Stimulated activated CD4-positive, alpha-beta T cell treated with anti-CD3 and anti-CD28 coated beads, Interleukin-15, amount 100 ng/mL, for 1 hour (primary cell): ENCODE measurements at places on chromosomes 6 and 20.

GRCh38 chr6:4358414-4359107 lies 223.2 kb upstream of the ECI2 start:
- DNase-seq = no peak

GRCh38 chr20:19205981-19206396 lies 6.5 kb upstream of the SLC24A3 start:
- peak; percentile 42 for DNase-seq

- DNase-seq = no peak
Observed at GRCh38 chr6:16183187-16183664, 54.3 kb downstream of the MYLIP start.

- DNase-seq = no peak
Observed at GRCh38 chr6:113888493-113888892, 31.3 kb downstream of the MARCKS start.

- no peak for DNase-seq
Observed at GRCh38 chr20:25148982-25149846, 46.3 kb upstream of the ENTPD6 start.

DNA sequence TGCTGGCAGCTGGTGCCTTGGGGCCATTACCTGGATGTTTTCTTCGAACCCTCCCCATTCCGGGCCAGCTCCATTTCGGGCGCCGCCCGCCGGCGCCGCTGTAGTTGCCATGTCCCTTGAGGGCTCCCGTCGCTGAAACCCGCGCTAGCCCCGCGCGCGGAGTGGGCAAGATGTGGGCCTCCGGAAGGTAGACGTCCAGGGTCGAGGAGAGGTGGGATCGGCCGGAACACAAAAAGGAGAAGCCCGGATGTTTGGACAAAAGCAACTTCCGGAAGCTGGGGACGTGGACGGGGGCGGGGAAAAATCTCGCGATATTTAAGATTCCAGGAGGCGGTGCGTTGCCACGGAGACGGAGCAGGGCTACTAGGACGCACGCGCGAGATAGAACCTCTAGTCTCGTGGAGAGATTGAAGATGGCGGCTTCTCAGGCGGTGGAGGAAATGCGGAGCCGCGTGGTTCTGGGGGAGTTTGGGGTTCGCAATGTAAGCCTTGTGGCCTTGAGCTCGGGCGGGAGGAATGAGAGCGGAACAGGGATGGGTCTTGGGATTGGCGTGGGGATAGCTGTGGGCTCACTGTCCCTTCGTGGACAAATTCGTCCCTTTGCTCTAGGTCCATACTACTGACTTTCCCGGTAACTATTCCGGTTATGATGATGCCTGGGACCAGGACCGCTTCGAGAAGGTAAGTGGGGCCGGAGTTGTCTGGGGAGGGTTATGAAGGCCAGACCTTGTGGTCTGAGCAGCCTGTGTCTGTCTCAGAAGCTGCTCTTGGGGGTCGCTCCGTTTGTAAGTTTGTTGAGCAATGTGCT lies at the start of the genes POLR1C and YIPF3:
Gene POLR1C (plus strand): TSS at position 393 of the 808 bp plus-strand sequence. CDS start 21 bp downstream, at position 414.
Gene YIPF3 (minus strand): TSS at position 230 of the 808 bp plus-strand sequence. CDS start 119 bp downstream, at position 111.
- peak; percentile 89 for DNase-seq
